ENCODE measurements at places on chromosomes 16 and 17.

DNA sequence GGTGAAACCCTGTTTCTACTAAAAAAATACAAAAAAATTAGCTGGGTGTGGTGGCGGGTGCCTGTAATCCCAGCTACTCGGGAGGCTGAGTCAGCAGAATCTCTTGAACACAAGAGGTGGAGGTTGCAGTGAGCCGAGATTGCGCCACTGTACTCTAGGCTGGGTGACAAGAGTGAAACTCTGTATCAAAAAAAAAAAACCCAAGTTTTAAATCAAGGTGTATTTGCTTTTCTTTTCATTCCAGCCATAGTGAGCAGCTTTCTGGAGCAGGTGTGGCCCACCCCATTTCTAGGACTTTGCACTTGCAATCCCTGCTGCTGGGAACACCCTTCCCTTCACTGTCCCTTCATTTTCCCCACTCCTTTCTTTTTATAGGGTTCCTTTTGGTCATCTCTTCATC lies 28.8 kb downstream of the TMEM238L start:
- H3K4me1 ChIP-seq, result no peaks in the 10 kb centered on the region
- no peaks in the 10 kb centered on the region for H3K36me3 ChIP-seq
- peaks cover 4% of the 10 kb centered on the region for H3K27me3 ChIP-seq
- H3K27ac ChIP-seq, result no peak overlapping the region
- no peak for DNase-seq

DNA sequence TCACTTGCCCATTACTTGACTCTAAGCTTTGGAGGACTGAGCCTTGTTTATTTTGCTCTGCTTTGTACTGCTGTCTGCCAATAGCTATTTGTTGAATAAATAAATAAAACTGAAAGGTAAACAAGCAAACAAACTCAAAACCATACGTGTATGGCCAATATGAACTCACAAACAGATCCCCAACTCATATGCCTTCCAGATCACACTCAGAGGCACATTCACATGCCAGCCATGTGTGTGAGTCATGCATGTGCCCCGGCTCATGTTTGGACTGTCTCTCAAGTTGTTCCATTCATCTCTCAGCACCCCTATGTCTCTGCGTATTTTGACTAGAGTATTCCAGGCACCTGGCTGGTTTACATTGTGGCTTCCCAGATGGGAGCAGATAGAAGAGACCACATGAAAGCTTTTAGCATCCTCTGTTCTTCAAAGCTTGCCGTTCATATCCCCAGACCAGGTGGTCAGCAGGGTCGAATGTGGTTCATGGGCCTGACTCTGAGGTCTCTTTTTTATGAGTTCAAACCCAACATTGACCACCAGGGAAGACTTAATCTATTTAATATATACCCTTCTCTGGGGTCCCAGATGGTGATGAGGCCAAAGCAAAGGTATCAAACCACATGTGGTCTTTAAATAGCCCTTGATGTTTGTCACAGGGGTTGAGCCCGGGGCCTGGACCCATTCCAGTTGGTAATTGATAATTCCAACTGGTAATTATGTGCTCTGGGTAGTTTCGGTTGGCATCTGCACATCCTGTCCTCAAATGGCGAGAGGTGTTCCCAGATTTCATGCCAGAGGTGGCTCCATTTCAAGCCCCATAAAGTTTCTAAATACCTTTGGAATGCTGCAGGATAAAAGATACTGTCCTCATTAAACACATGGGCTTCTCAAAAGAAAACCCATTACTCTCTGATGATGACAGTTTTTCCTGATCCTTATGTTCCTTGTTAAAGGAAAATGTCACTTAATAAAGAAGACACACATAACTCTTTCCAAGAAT lies 287.3 kb upstream of the MAF start:
- no peak for DNase-seq
- H3K27me3 ChIP-seq, result no peaks in the 10 kb centered on the region
- H3K36me3 ChIP-seq, result no peaks in the 10 kb centered on the region
- H3K4me3 ChIP-seq, result no peak overlapping the region
- no peak overlapping the region for H3K27ac ChIP-seq

DNA sequence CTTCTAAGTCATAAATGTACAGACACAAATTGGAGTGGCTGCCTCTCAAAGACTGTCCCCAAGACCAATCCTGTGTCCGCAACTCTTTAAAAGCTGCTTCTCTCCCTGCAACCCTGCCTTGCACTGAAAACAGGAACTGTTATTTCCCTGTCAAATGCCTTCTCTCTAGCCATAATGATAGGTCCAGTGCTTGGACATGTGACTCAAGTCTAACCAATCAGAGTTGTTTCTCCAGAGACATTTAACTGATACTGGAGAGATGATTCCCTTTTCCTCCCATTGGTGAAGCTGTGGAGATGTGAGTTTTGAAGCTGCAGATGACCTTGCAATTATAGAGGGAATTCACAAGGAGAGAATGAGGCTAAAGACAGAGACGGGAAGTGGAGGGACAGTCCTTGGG lies 253.3 kb upstream of the CDH5 start:
- H3K27ac ChIP-seq, result no peak overlapping the region
- H3K4me3 ChIP-seq, result no peak overlapping the region
- no peaks in the 10 kb centered on the region for H3K36me3 ChIP-seq
- DNase-seq, result no peak

GRCh38 chr17:58969156-58969555 lies 137.5 kb downstream of the TRIM37 start:
- H3K4me1 ChIP-seq, result no peaks in the 10 kb centered on the region
- DNase-seq, result no peak
- no peaks in the 10 kb centered on the region for H3K27me3 ChIP-seq
- H3K27ac ChIP-seq, result no peak overlapping the region
- no peak overlapping the region for H3K4me3 ChIP-seq
